Stimulated activated CD4-positive, alpha-beta T cell treated with anti-CD3 and anti-CD28 coated beads, Interleukin-15, amount 100 ng/mL, for 1 hour (primary cell): ENCODE measurements at places on chromosomes 16 and 17.

DNA sequence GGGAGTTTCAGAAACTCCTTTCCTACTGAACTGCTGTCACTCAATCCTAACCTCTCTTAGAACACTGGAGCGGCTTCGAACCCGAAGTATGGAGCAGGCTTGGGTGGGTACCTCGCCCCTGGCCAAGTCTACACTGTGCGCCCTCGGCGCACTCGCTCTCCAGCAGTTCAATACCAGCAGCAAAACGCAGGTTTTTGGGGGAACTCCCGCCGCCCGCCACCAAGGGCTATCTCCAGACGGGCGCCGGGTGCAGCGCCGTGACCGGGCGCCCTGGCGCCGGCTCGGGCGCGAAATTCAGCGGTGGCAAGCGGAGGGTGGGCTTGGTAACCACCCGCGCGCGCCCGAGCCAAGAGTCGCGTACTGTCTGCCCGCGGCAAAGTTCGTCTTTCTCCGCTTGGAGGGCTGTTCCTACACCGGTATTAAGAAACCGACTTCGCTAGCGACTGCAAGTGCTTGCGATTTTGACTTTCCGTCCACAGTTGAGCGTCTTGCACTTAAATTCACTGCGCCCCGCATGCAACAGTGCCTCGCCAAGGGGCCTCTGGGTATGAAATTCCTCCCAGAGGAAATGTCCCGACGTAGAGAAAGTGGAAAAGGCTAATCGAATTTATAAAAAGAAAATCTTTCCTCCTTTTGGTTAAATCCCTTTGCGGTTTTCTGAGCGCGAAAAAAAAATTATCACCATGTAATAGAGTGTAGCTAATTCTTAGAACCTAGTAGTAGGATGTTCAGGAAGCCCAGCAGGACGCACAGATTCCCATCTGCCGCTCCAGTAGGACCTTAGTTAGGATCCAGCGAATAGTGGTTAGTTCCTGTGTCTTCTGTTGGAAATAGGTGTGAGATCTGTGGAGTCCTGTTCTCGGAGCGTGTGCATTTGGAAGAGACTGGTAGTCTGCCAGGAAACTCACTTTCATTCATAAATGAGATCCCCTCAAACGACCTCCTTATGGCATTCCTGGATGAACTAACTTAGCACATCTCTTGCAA is 5.0 kb upstream of the SALL1 start:
- no peak for DNase-seq

DNA sequence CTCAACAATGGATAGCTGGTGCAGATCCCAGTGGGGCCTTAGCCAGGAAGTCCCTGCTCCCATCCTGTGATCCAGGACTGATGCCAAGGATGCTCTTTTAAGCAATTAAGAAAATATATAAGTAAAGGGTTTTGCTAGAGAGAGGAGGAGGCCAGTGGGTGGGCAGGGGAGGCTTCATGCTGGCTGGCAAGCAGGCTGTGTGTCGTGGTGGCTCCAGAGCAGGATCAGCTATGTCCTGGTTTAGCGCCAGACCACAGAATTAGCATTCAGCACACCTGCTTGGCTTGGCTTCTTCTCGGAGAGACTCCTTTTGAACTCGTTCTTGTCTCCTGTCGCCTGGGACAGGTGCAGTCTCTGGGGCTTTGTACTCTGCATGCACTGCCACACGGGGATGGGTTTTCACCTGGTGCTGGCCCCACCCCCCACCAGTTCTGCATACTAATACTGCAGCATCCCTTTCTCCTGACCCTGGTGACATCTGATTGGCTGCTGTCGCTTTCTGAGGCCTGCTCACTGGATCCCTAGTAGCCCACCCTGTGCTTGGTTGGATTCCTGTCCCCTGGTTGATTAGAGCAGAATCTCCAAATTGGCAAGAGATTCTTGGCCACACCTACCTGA is 66.1 kb downstream of the PLD6 start:
- no peak for DNase-seq

DNA sequence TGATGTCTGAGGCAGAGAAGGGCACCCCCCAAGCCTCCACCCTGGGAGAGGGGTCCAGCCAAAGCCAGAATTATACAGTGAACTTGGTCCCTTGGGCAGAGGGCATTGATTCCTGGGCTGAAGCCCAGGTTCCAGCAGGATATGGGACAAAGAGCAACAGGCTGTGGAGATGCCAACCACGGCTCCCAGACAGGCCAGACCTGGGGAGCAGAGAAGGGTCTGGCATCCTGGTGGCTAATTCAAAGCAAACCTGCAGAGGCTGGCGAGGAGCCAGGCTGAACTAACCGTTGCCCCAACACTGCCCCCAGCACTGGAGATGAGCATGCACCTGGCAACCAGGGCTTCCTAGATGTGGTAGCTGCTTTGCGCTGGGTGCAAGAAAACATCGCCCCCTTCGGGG is 3.0 kb downstream of the CES3 start:
- no peak for DNase-seq

GRCh38 chr16:88655733-88656281 is 5.0 kb upstream of the CYBA start:
- DNase-seq: no peak

DNA sequence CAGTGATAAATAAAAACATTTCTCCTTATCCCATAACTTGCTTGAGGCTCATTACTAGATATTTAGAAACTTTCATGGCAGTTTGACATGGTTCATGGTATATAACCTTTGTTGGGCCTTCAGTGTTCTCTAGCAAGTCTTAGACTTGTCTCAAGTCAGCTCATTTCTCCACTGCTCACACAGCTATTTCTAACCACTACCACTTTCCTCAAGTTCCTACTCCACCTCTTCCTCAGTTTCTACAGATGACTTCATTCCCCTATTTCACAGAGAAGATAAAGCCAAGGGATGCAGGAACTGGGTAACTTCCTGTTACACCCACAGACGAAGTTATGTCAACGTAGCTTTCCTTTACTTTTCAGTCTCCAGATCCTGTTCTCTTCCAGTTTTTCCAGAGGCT is 23.2 kb downstream of the NLK start:
- no peak for DNase-seq

GRCh38 chr17:63442549-63443035 is 3.5 kb downstream of the CYB561 start:
- DNase-seq: no peak

DNA sequence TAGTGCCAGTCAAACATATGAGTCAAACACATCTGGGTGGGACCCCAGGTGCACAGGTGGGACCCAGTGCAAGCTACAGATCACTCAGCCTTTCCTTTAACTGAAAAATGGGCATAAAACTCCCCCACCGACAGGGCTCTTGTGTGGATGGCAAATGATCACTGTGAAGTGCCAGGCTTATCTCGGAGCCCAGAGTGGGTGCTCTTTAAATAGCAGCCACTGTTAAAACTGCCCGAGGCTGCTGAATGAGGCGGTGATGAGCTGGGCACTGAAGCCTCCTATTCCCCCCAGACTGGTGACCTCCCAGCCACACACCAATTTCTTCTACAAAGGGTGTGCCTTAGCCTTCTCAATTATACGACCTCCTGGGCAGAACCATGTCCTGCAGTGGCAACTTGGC is 433.8 kb downstream of the SLC39A11 start:
- DNase-seq: no peak

DNA sequence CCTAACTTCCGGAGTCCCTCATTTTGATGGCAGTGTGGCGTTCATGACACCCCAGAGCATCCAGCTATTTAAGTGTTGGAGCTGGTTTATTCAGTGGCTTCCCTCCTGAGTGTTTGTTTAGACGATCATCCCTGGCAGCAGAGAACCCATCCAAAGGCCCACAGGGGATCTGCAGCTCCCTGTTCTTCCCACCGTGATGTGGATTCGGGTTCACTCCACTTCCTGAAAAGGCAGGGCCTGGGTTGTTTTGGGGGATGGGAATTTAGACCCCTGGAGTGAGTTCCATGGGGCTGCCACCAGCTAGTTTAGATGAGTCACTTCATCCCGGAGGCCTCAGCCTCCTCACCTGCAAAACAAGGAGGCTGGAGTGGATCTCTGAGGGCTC is 2.3 kb downstream of the KSR1 start:
- no peak for DNase-seq
